NCI-H187 (cell line): ENCODE measurements at places on chromosomes 5 and 9.

GRCh38 chr5:76062502-76063041, 20.6 kb upstream of the SV2C start:
- DNase-seq, result no peak

- DNase-seq, result no peak
Measured at GRCh38 chr9:129054163-129054851, 17.9 kb downstream of the MIGA2 start.

DNA sequence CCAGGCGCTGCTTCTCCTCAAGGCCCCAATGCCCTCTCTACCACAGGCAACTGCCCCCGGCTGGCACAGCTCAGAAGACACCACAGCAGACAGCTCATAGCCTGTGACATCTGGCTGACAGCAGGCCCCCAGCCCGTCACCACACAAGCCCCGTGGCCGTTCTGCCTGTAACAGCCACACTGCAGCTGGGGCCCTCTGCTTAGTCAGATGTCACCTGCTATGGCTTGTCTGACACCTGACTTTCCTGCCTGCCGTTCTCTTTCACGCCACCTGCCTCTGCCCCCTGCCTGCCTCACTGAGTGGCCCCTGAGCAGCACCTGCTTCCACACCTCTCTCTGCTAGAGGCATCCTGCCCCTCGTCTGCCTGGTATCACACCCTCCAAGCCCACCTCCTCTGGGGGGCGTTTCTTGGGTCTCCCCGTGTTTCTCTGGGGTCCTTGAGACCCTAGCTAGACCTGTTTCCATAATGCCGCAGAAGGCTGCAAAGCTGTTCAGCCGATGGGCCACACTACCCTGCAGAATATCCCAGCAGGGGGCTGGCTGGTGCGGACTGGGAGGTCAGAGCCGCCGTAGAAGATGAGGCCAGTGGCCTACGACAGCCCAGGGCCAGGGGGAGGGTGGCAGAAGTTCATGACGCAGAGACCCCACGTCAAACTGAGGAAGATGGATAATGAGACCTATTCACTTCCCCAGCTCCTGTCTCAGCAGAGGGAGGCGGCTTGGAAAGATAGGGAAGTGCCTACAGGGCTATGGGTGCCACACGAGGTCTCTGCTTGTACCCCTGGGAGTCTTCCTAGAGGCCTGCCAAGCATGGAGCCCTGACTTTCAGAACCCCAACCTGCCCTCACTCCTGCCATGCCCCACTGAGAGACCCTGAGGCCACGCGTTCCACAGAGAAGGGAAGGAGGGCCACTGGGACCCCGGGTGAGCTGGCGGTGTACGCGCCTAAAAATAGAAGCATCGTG, 95.1 kb downstream of the ZNF354C start:
- DNase-seq, result no peak

DNA sequence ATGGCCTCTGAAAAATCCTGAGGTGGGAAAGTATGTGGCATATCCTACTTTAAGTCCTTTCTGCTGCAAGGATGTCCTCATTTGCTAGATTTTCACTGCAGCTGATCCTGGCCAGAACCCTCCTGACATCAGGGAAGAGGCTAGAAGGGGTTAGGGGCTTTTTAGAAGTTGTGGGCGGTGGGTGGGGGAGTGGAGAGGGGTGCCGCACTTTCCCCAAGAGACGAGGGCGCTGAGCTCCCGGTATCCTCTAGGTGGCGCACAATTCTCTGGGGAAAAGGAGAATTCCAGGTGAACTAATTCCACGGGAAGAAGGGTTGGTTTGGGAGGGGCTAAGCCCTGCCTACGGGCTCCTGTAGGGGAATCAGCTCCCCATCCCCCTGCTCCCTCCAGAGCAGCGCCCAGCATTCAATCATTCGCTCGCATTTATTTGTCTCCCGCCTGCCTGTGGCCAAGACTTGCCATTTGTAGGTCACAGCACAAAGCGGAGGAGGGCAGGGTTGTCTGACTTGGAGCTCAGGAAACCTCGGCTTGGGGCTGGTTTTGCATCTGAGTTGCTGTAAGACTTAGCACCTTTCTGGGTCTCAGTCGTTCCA, 42.9 kb upstream of the HAND1 start:
- DNase-seq, result peak; percentile 22

GRCh38 chr9:112699230-112699629, 18.7 kb downstream of the INIP start:
- no peak for DNase-seq

DNA sequence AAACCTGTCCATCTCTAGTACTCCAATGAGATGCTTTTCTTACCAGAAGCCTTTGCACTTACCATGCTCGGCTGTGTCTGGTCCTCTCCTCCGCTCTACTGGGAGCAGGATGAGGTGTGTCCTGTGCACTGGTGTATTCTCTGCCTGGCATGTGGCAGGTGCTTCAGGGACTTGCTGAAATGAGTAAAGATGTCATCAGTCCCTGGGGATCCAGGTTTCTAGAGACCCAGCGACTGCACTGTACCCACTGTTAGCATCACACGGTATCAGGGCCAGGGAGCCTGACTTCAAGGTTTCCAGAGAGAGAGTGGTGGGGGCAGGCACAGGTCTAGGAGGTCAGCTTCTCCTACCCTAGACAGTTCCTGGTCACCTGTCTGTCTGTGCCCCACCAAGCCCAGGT, 10.5 kb downstream of the PTTG1 start:
- DNase-seq, result no peak

- DNase-seq, result no peak
Measured at GRCh38 chr5:59143926-59144333, 561.1 kb downstream of the RAB3C start.
